Stimulated activated CD4-positive, alpha-beta T cell treated with anti-CD3 and anti-CD28 coated beads, Interleukin-12 subunit alpha, Interleukin-12 subunit beta, amount 100 ng/mL, for 24 hours (primary cell): ENCODE measurements at places on chromosomes 1 and 21.

DNA sequence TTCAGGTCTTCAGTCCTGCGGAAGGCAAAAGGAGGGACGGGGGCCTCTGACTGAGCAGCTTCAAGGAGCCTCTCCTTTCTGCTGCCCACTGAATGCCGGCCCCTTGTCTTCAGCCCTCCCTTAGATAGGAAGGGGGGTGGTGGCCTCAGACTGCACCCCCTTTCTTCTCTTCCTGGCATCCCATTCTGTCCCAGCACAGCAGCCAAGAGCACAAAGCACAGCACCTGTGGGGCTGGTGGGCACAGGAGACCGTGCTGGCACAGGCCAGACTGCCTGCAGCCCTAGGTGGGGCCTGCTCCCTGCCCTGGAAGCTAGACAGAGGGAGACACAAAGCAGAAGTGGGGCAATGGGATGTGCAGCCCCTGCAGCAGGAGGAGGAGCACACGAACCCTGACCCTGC lies 1.7 kb upstream of the PAQR6 start:
- DNase-seq = no peak

DNA sequence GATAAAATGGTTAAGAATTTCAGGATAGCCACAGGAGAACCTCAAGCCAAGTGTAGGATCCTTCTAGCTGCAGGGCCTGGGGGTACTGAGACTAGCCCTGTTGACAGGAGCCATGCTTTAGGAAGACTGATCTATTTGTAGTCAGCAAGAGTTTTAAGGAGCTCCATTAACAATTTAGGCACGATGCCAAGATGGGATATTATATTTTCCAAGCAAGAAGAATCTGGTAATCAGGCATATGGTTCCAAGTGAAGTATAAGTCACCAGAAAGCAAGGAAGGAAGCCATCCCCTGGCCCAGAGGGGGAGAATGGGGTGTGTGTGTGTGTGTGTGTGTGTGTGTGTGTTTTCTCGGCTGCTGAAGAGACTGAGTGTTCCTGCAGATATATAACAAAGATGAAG lies 7.0 kb downstream of the IFNAR2 start:
- DNase-seq = no peak

GRCh38 chr1:74689621-74690363 lies 16.2 kb upstream of the ERICH3 start:
- no peak for DNase-seq

GRCh38 chr1:48033495-48034045 lies 36.4 kb upstream of the TRABD2B start:
- no peak for DNase-seq

- DNase-seq = no peak
These were observed 33.2 kb downstream of the HSD3B2 start for GRCh38 chr1:119448127-119448511.

- DNase-seq = no peak
These were observed 199.1 kb upstream of the LMO4 start for GRCh38 chr1:87129606-87130005.

DNA sequence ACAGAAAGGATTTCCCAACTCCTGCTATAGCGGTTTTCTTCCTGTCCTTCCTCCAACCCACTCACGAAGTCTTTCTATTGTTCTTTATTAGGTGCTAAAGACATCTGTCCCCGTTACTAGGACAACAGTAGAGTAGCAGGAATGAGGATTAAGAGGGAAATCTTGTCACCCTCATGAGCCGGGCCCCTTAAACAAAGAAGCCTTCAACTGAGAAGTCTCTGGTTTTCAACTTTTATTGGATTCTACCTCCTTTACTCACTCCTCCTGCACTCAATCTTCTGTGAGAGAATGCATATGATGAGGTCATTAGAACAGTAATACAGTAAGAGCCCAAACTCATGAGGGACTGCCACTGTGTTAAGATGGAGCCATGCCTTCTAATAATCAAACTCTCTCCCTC lies 206.3 kb downstream of the OMA1 start:
- no peak for DNase-seq

DNA sequence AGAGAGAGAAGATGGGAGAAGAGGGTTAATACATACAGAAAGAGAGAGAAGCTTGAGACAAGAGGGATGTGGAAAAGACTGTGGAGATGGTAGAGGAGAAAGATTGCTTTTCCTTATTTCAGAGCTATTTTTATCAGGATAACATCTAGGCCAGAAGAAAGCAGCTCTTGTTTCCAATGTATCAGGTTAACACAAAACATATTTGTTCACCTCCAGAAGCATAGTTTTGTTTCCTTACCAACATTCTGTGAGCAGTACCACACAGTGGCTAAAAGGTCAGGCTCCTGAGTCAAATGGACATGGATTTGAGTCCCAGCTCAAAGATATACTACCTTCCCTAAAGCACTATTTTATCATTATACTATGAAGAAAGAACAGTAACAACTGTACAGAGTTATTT lies 185.5 kb downstream of the DUSP10 start:
- DNase-seq = no peak

- DNase-seq = no peak
These were observed 120.6 kb downstream of the NAV1 start for GRCh38 chr1:201659572-201659971.

DNA sequence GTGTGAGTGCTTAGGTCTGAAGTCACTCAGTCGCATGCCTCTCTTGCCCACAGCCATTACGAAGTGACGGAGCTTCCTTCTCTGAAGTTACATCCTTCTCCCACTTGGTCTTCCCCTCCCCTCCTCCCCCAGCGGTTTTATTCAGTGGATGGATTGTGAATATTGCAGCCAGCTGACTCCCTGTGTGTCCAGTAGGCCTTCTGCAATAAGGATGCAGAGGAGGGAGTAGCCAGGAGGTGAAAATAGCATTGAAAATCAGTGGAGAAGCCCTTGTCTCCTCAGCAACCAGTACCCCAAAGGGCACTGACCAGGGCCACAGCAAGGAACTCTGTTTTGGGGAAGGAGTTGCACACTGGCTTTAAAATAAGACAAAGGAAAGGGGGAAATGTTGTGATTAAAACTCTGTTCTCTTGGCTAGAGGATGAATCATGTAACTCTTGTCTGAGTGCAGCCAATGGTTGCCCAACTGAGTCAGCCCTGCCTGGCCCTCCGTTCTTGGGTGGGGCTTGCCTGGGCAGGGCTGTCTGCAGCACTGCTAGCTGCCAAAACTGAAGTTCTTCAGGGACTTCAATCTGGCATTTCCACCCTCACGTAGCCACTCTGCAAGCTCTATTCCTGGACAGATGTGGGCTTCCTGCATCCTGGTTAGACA lies 4.3 kb downstream of the S100A10 start:
- DNase-seq = no peak

DNA sequence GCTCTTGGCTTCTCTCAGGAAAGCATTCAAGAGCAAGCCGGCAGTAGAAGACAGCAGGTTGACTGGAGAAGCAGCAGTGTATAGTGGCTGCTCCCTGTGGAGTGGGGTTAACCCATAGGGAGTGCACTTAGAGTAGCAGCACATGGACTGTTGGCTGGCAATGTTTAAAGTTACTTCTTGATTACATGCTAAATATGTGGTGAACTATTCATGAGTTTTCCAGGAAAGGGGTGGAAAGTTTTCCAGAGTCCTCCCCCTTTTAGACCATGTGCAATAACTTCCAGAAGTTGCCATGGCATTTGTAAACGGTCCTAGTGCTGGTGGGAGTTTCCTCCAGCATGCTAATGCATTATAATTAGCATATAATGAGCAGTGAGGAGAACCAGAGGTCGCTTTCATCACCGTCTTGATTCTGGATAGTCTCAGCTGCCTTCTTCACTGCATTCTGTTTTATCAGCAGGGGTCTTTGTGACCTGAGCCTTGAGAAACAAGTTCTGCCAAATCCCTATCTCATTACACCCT lies 131.8 kb downstream of the CCDC185 start:
- no peak for DNase-seq

- no peak for DNase-seq
These were observed 1.0 kb downstream of the C1orf115 start for GRCh38 chr1:220691053-220691684.

DNA sequence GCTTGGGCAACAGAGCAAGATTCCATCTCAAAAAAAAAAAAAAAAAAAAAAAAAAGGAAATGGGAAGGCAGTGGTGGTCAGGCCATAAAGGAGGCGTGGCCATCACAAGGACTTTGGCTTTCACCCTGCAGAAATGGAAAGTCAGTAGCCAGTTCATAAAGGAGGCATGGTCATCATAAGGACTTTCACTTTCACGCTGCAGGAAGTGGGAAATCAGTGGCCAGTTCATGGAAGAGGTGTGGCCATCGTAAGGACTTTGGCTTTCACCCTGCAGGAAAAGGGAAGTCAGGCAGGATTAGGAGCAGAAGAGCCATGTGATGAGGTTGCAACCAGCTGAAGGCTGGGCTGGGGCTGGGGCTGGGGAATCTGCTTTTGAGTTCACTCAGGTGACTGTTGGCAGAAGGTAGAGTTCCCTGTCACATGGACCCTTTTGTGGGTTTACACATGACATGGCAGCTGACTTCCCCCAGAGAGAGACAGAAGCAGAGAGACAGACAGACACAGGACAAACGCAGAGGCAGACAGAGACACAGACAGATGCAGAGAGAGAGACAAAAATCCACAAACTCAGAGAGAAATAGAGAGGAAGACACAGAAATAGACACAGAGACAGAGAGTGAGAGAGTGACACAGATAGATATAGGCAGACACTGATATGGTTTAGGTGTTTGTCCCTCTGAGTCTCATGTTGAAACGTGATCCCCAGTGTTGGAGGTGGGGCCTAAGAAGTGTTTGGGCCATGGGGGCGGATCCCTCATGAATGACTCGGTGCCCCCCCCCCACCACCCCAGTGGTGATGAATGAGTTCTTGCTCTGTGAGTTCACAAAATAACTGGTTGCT lies 263.9 kb upstream of the KAZN start:
- DNase-seq = no peak

DNA sequence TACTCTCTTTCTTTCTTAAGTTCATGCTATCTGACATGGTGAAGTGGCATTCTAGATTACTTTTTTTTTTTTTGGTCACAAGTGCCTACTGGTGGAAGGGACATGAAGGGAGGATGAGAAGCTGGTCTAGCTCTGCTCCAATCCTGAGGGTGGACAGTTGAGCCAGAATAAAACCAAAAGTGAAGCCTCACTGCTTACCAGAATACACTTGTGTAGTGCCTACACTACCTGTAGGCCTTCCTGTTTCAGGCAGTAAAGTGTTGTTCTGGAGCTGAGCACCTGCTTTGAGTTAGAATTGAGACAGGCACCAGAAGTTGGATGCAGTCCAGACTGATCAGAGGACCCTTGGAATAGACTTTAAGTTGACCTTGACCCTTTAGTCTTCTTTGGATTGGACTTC lies 40.4 kb upstream of the APOBEC4 start:
- DNase-seq = no peak

- no peak for DNase-seq
These were observed 690 bp downstream of the B3GALNT2 start for GRCh38 chr1:235503403-235504121.

DNA sequence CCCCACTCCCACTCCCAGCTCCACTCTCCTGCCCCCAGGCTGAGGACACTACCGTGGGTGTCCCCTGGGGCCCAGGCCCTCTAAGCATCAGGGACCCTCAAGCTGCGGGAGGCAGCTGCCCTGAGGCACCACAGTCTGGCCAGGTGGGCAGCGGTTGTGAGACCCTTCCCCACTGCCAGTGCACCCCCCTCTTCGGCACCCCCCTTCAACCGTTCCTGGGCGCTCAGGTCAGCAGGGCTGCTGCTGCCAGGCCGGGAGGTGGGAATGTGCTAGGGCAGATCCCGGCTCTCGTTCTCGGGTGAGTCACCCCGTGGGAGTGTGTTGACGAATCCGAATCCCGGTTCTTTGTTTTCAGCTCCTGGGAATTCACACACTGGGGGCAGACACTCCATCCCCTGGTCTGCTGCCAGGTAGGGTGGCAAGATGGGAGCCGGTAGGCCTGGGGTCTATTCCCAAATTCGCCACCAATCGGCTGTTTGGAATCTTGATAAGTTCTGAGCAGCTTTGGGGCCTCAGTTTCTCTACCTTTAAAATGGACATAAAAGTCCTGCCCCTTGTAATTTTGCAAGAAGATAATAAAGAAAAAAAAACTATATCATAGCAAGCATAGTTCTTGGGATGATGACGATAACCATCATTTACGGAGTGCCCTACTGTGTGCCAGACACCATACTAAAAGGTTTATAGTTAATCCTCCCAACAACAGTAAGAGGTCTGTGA lies 28.5 kb upstream of the CASZ1 start:
- no peak for DNase-seq

GRCh38 chr1:14377386-14377785 lies 221.1 kb upstream of the KAZN start:
- no peak for DNase-seq

DNA sequence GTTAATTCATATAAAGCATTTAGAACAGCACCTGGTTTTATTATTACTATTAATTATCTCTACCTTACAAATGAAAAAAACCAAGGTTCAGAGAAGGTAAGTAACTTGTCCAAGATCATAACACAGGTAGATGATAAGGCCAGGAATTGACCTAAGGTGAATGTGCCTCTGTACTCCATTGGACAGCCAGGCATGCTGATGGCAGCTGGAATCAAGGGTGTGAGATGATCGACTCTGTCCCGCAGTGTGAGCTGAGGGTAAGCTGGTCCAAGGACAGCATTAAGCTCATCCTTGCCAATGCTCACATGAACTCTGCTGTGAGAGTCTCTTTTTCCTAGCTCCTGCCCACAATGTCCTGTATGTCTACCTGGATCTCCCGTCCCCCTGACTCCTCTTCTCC lies 58.4 kb downstream of the DMAP1 start:
- no peak for DNase-seq

GRCh38 chr1:201309416-201309815 lies 26.1 kb downstream of the PKP1 start:
- no peak for DNase-seq

- DNase-seq = no peak
These were observed 18.9 kb upstream of the NID1 start for GRCh38 chr1:236083650-236084385.

- DNase-seq = peak; percentile 11
These were observed 6.3 kb downstream of the ZBTB8B start for GRCh38 chr1:32470991-32471694.

- no peak for DNase-seq
These were observed 93.9 kb upstream of the COG2 start for GRCh38 chr1:230548357-230548756.

DNA sequence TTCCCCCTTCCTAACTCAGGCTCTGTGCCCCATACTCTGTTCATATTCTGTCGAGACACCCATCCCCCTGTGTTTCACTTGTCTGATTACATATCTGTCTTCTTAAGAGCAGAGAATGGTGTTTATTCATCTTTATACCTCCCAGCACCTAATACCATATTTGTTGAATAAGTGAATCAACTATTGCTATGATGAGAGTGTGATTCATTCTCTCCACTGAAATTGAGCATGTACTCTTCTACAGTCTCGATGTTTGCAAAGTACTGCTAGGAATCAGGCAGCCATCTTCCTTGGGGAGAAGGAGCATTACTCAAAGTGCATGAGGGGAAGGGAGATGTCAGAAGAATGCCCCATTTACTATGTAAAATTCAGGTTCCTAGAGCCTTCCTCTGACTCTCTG lies 27.0 kb downstream of the TBX15 start:
- DNase-seq = no peak
